ENCODE measurements at places on chromosomes 3 and 15. TPM values are rescaled to one million over a fixed set of nuclear protein-coding genes. Genes with fewer than 3 reads are reported as not detected.
A peak's percentile ranks its signal among the peaks of the same experiment; 100 is the strongest.

GRCh38 chr3:156676768-156677479, 2.5 kb downstream of the TIPARP start:
- H3K27ac ChIP-seq, result no peak overlapping the region
- H3K4me1 ChIP-seq, result peaks cover 16% of the 10 kb centered on the region
- H3K4me3 ChIP-seq, result peak overlapping the region; percentile 95

- no peak overlapping the region for H3K4me3 ChIP-seq
- H3K4me1 ChIP-seq, result no peaks in the 10 kb centered on the region
- no peak overlapping the region for H3K27ac ChIP-seq
- no peaks in the 10 kb centered on the region for H3K27me3 ChIP-seq
Measured at GRCh38 chr3:40037582-40037981, 228.2 kb downstream of the MYRIP start.

GRCh38 chr3:143849854-143850549, 1.7 kb upstream of the SLC9A9 start:
- H3K27me3 ChIP-seq, result no peaks in the 10 kb centered on the region
- no peak overlapping the region for H3K4me3 ChIP-seq
- no peak for DNase-seq
- no peak overlapping the region for H3K27ac ChIP-seq
- H3K4me1 ChIP-seq, result peaks cover 10% of the 10 kb centered on the region

DNA sequence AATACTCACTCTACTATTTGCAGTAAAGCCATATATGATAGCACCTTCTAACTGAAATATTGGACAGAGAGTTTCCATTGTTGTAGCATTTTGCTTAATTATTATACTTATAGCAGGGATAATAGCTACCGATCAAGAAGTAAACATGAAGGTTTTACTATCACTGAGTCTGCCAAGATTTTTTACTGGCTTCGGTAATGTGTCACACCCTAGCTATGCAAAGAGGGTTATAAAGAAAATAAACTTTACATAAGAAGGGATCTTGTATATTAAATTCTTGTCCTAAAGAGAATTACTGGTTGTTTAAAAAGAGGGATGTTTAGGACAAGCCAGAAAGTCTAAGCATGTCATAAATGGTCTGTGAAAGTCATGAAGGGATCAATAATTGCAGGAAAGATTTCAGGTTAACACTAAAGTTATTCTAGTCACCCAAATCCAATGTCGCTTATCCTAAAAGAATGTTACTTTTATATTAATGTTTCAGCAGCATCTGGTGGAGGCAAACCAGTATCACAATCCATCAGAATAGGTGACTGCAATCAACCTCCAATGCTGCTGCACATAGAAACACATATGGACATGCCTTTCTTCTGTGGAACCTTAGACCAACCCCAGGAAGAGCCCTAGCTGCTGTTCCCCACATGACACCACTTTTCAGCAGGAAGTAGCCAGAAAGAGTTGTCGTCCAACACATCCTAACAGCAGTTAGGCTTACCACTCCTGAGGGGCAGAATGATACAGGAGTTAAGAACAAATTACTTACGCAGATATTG, 62.7 kb upstream of the GK5 start:
- H3K27me3 ChIP-seq, result no peaks in the 10 kb centered on the region
- H3K4me1 ChIP-seq, result no peaks in the 10 kb centered on the region
- no peaks in the 10 kb centered on the region for H3K36me3 ChIP-seq
- H3K4me3 ChIP-seq, result no peak overlapping the region

DNA sequence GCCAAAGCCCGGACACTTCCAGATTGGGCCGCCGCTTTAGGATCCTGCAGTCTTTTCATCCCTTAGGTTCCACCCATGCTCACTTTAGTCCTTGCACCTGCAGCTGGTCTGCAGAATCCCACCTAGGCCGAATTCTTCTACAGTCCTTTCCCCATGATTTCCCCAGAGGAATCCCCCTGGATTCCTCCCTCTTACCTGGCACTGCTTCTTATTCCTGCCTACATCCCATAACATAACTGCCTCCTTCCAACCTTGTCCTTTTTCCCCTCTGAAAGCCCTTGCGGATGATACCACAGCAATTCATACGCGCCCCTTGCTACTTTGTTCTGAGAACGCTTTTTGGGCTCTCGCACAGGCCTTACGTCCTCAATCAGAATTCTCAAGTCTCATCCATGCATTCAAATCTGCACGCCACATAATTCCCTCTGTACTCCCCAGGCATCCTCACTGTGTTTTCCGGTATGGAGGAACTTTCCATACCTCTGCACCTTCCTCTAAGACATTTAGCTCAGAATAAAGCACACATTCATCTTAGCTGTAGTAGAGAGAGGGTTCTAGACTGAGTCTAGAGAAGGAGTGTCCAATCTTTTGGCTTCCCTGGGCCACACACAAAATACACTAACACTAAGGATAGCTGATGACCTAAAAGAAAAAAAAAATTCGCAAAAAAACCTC, 619 bp downstream of the EIF2AK4 start:
- peaks cover 16% of the 10 kb centered on the region for H3K4me1 ChIP-seq
- DNase-seq, result no peak
- no peaks in the 10 kb centered on the region for H3K36me3 ChIP-seq
- peak overlapping the region; percentile 79 for H3K4me3 ChIP-seq
- H3K27me3 ChIP-seq, result no peaks in the 10 kb centered on the region
- H3K27ac ChIP-seq, result peak overlapping the region; percentile 91

- no peak overlapping the region for H3K4me3 ChIP-seq
- H3K27me3 ChIP-seq, result no peaks in the 10 kb centered on the region
- peaks cover 15% of the 10 kb centered on the region for H3K4me1 ChIP-seq
- no peak for DNase-seq
- no peaks in the 10 kb centered on the region for H3K36me3 ChIP-seq
Measured at GRCh38 chr3:72258361-72259141, 473.6 kb upstream of the PROK2 start.

- H3K27ac ChIP-seq, result no peak overlapping the region
- no peak overlapping the region for H3K4me3 ChIP-seq
- DNase-seq, result no peak
- H3K4me1 ChIP-seq, result no peaks in the 10 kb centered on the region
- no peaks in the 10 kb centered on the region for H3K36me3 ChIP-seq
- no peaks in the 10 kb centered on the region for H3K27me3 ChIP-seq
Measured at GRCh38 chr15:52224211-52224610, 33.0 kb upstream of the GNB5 start.

- H3K27ac ChIP-seq, result no peak overlapping the region
- no peak overlapping the region for H3K4me3 ChIP-seq
- H3K36me3 ChIP-seq, result no peaks in the 10 kb centered on the region
- no peak for DNase-seq
Measured at GRCh38 chr3:47000922-47001730, 21.7 kb downstream of the NBEAL2 start.

DNA sequence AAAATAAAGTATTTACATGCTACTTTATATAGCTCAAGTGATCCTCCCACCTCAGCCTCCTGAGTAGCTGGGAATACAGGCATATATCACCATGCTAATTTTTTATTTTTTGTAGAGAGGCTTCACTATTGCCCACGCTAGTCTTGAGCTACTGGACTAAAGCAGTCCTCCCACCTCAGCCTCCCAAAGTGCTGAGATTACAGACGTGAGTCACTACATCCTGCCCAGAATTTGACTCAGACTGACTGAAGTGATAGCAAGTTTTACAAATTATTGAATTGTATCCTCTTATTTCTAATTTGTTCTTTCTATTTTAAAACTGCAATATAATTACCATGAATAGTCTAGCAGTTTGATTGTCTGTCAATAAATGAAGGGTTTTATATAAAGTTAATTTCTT, 210.3 kb upstream of the CGNL1 start:
- peak; percentile 26 for DNase-seq
- H3K4me3 ChIP-seq, result no peak overlapping the region
- H3K27ac ChIP-seq, result peak overlapping the region; percentile 27
- no peaks in the 10 kb centered on the region for H3K27me3 ChIP-seq

DNA sequence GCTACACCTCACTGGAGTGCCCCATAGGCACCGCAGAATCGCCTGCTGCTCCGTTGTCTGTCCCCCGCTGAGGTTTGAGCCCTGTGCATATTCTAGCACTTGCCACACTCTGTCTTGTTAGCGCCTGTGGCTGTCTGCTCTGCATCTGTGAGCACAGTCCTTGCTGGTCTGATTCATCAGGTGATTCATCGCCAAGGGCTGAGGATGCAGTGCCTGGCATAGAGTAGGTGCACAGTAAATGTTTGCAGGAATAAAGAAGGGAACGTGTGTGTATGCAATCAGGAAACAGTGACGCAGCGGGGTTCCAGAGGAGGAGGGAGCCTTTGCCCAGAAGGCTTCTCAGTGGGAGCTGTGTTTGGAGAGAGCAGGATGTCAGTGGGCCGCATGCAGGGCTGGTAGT, 124.0 kb upstream of the PLXNA1 start:
- no peaks in the 10 kb centered on the region for H3K27me3 ChIP-seq
- no peak overlapping the region for H3K27ac ChIP-seq
- H3K4me3 ChIP-seq, result no peak overlapping the region
- DNase-seq, result no peak
- no peaks in the 10 kb centered on the region for H3K4me1 ChIP-seq
- H3K36me3 ChIP-seq, result no peaks in the 10 kb centered on the region

- no peak overlapping the region for H3K4me3 ChIP-seq
Measured at GRCh38 chr3:67648701-67649100, 5.7 kb downstream of the SUCLG2 start.

Gene KY
- total RNA-seq, result 0.71 TPM

Gene RASGRP1
- total RNA-seq, result 9.2 TPM

DNA sequence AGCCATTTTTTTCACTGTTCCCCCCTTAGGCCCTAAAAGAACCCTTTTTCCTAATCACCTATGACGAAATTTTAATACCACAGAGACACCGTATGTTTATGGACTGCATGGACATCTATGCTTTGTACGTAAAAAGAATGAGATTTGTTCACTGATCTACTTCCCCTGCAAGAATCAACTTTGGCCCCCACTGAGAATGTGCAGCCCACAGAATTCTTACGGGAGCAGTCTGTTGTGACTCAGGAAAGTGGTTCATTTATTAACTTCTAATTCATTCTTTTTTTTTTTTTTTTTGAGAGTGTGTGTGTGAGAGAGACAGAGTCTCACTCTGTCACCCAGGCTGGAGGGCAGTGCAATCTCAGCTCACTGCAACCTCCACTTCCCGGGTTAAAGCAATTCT, 17.6 kb downstream of the EIF4E3 start:
- no peaks in the 10 kb centered on the region for H3K36me3 ChIP-seq
- no peak overlapping the region for H3K27ac ChIP-seq
- no peak overlapping the region for H3K4me3 ChIP-seq
- no peak for DNase-seq

Gene TF
- 60.2 TPM for total RNA-seq

DNA sequence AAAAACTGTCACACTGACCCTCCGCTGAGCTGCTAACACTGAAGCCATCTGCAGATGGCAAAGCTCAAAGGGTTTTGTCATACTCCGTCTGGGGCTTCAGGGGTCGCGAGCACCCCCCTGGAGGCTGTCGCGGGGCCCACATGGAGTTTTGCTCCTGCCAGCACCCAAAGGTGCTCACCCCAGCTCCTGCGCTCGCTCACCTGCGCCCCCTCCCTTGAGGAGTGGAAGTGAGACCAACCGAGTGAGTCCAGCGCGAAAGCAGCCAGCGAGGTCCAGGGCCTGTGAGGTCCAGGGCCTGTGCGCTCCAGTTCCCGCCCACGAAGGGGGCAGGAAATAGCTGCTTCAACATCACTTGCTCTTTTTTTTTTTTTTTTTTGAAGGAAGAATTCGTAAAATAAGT, 208.5 kb downstream of the ROBO2 start:
- no peak for DNase-seq
- H3K27ac ChIP-seq, result no peak overlapping the region
- no peaks in the 10 kb centered on the region for H3K4me1 ChIP-seq
- no peaks in the 10 kb centered on the region for H3K27me3 ChIP-seq

Gene KLF15
- total RNA-seq, result 32.0 TPM

DNA sequence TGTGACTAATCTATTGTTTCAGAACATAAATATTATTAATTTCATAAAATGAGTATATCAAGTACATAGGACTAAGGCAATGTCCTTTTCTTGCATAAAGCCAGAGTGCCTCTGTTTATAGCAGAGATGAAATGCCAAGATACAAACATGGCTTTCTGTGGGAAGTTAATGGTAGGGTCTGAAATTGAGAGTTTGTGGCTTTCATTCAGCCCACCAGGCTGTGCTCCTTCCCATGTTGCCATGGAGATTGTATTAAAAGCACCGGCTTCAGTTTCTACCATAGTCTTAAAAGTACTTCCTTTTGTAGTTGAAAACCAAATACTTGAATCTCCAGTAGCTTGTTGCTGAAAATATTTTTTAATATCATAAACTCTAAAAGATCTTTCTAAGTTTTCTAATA, 114.0 kb downstream of the LRRC28 start:
- no peaks in the 10 kb centered on the region for H3K27me3 ChIP-seq
- H3K36me3 ChIP-seq, result no peaks in the 10 kb centered on the region
- no peak overlapping the region for H3K4me3 ChIP-seq
- H3K4me1 ChIP-seq, result no peaks in the 10 kb centered on the region
- H3K27ac ChIP-seq, result no peak overlapping the region

GRCh38 chr3:148880681-148881080, 15.6 kb downstream of the CPA3 start:
- no peaks in the 10 kb centered on the region for H3K36me3 ChIP-seq
- H3K4me1 ChIP-seq, result peaks cover 5% of the 10 kb centered on the region
- H3K27me3 ChIP-seq, result no peaks in the 10 kb centered on the region
- no peak overlapping the region for H3K4me3 ChIP-seq
- no peak for DNase-seq

Gene DUOX1
- total RNA-seq, result 5.3 TPM

DNA sequence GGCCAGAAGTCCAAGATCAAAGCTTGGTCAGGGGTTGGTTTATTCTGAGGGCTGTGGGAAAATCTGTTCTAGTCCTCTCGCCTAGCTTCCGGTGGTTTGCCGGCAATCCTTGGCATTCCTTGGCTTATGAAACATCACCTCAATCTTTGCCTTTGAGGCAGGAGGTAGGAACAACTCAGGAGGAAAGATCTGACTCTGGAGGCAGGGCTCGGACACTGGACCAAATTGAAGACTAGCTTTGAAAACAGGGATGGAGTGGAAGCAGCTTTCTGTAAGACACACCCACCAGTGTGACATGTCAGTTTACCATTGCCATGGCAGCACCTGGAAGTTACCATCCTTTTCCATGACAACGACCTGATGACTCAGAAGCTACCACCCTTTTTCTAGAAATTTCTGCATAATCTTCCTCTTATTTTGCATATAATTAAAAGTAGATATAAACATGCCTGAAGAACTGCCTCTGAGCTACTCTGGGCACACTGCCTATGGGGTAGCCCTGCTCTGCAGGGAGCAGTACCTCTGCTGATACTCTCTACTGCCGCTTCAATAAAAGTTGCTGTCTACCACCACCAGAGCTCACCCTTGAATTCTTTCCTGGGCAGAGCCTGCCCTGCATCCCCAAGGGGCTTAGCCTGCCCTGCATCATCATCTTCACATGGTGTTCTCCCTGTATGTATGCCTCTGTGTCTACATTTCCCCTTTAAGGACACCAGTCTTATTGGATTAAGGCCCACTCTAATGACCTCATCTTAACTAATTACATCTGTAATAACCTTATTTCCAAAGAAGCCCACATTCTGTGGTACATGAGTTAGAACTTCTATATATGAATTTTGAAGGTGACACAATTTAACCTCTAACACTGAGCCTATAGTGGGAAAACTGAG, 38.3 kb upstream of the TM4SF4 start:
- H3K4me1 ChIP-seq, result no peaks in the 10 kb centered on the region
- H3K27me3 ChIP-seq, result no peaks in the 10 kb centered on the region
- no peak for DNase-seq
- H3K27ac ChIP-seq, result no peak overlapping the region
- H3K4me3 ChIP-seq, result no peak overlapping the region
- no peaks in the 10 kb centered on the region for H3K36me3 ChIP-seq

All from testis (tissue), 5 donors.